ENCODE measurements at places on chromosomes 1 and 21.

GRCh38 chr1:27809883-27810282 is 20.7 kb upstream of the PPP1R8 start:
- DNase-seq: no peak

- DNase-seq: no peak
Observed at GRCh38 chr1:41773842-41774241, 144.9 kb downstream of the HIVEP3 start.

DNA sequence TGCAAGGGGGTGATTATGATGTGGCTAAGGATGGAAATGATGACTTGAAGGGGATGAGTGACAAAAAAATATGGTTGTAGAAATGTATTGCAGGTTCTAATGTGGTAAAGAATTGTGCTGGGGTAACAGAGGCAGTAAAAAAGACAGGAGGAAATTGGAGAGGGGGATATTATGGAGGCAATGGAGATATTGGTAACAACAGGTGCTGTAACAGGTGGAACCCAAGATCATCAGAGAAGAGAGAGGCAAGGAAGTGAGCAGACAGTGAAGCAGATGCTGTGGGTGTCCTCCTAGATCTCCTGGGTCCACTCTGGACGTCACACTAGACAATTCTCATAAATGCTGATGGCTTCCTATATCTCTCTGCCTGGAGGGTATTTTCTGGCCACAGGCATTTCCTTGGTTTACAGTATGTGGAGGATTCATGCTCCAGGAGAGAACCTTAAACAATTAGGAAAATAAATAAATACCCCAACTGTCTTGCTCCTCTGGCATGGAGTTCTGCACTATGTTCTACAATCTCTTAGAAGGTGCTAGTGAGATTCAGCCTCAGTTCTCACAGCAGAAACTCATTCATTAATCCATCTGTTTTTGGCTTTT is 620.3 kb upstream of the PLXNA2 start:
- no peak for DNase-seq

GRCh38 chr1:241637604-241638003 is 2.6 kb downstream of the CHML start:
- DNase-seq: no peak

Data from globus pallidus (tissue), 1 donor.